ENCODE measurements at places on chromosomes 3 and 15.
A peak's percentile ranks its signal among the peaks of the same experiment; 100 is the strongest.

DNA sequence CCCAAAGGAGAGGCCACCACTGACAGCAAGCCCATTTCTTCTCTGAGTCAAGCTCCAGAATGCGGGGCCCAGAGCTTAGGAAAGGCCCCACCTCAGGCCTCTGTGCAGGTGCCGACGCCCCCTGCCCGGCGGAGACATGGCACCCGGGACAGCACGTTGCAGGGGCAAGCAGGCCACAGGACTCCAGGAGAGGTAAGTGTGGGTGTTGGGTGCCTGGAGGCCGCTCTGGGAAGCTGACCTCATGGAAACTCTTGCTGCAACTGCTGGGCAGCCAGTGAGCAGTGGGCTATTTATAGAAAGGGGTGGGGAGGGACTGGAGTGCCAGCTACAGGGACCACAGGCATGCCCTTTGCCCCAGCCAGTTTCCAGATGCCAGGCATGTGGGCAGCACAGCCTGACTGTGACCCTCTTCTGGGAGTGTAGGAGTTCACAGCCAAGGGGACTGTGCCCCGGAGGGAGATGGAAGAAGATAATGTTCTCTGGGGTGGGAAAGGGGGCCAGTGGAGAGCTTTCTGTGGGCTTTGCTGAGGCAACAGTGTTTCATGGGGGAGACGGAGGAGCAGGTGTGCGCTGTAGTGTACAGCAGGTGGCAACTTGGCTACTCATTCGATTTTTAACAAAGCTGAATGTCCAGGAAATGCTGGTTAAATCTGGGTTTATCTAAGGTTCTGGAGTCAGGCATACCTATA is 23.7 kb downstream of the ALPK3 start:
- DNase-seq = peak; percentile 69

DNA sequence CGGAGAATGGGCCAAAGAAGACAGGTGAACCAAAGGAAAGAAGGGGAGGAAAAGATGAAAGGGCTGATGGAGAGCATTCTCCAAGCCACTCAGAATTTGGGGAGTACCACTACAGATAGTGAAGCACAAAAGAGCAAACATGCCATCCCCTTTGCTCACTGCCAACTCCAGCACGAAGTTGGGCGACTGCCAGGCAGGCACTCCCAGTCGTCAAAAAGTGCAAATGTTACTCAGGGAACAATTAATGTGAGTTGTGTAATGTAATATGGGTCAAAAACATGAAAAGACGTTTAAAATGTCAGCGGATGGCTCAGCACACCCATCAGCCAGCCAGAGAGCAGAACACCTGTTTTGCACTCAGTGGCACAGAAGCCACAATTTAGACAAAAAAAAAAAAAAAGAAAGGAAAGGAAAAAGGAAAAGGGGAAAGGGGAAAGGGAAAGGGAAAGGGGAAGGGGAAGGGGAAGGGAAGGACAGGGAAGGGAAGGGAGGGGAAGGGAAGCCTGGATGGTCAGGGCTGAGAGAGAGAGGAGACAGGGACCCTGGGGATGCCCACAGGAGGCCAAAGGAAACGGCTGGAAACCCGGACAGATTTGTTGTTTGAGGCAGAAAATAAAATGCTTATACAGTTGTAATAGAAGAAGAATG is 82.7 kb downstream of the COL8A1 start:
- DNase-seq = no peak

DNA sequence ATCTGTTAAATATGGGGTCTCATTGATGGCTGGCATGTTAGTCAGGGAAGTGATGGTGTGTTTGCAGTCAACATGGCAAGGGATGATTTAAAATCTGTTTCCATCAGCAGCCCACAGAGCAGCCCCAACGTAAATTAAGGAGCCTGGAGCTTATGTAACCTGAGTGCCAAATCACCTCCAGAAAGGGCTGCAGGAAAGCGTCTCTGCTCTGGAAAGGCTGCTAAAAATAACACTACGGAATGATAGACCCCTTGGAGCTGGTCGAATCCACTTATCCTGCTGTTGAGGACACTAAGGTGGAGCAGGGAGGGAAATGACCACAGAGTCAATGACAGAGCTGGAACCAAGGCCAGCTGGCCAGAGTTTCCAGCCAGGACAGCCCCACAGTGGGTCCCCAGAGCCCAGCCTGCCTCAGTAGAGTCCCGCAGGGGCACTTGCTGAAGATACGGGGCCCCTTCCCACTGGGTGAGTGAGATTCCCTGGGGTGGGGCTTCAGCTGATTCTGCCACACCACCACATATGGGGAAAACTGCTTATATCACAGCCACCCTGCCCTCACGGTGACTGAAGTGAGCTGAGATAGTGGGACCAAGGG is 63.5 kb downstream of the EPHB1 start:
- no peak for DNase-seq

DNA sequence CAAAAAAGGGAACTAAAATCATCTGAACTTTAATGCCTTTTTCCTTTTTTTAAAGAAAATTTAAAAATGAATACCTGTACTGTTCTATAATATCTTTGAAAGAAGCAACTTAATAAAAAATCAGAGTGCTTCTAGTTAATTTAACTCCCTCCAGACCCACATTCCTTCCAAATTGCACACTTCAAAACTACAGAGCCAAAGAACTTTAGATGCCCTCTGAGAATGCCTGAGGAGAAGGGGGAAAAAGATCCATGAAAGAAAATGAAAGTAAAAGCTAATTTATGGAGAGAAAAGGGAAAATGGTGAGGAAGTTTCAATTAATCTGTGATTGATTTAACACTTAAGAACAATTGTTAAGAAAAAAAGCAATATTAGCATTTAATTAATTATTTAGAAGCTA is 1141.6 kb downstream of the IGSF11 start:
- no peak for DNase-seq

DNA sequence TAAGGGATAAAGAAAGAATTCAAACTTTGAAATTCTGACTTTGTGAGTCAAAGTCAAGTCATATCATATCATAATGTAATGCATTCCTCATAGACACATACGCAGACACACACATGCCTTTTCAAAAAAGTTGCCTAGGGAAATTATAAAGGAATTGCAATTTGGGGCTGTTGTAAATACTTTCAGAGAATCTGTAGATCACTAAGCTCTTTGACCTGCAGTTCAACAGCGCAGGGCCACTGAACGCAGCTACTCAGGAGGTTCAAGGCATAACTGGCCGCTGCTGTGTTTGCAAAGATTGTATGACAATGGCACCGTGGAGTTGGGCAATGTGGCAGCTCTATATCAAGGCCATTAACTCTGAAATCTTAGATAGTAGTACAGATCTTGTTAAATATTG is 188.4 kb upstream of the THRB start:
- DNase-seq = no peak

- DNase-seq = no peak
These were observed 145.8 kb upstream of the THRB start for GRCh38 chr3:24640330-24640877.

DNA sequence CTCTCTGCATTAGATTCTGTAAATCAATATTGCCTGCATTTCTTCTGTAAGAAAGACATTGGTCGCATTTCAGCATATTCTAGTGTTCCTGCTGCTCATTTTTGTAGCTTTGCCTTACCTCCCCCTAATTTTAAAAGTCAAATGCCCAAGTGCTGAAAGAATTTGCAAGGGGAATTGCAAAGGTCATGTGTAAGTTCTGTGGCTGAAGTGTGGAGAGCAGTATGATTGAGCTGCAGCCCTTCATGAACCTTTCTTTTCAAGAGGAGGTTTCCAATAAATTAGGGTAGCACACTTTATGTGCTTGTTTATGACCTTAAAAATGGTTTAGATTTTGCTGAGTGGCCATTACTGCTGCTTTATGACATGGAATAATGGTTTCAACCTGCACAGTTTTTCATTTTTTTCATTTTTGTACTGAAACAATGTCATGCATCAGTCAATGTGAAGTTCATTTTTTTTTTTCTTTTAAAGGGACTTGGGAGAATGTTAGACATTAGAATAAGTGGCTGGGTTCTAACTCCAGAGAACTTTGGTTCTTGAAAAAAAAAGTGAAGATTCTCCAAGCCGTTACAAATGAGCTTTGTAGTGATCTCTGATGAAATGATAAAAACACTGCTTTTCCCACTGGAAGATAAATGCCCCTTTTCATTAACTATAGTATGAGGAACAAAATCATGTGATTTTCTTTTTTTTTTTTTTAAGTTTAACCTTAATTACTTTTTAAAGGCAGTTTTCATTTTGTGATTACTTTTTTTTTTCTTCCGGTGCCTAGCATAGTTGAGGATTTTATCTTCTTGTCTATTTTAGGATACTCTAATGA is 99.6 kb downstream of the MITF start:
- DNase-seq = no peak

DNA sequence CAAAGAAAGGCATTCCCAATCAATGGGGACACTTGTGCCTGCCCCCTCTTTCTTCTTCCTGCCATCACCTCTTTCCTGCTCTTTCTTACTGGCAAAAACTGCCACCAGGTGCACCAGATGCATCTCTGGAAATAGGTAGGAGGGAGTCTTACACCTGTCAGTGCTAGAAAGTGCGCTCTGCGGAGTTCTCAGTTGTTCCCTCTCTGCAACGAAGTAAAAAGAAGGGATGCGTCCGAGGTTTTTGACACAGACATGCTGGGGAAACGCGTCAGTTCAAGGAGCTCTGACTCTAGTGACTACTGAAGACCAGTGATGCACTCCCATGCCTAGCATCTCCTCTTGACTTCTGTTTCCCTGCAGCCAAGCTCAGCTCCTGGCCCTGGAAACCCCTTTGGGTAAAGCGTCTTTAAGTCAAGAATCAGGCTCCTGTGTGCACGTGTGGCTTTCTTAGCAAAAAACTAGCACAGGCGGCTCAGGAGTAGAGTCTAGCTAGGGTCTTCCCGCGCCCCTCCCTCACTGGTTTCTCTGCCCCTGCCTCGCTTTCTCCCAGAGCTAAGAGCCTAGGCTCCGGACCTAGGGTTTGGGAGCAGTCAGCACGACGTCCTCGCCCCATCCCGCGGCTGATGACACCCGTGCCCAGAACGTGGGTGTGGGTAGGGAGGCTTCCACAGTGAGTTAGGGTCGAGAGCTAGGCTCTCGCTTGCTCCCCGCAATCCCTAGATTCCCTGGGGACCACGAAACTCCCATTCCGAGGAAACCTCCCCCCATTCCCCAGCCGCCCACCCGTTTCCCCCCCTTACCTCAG is 564 bp upstream of the GRM7 start:
- DNase-seq = no peak

DNA sequence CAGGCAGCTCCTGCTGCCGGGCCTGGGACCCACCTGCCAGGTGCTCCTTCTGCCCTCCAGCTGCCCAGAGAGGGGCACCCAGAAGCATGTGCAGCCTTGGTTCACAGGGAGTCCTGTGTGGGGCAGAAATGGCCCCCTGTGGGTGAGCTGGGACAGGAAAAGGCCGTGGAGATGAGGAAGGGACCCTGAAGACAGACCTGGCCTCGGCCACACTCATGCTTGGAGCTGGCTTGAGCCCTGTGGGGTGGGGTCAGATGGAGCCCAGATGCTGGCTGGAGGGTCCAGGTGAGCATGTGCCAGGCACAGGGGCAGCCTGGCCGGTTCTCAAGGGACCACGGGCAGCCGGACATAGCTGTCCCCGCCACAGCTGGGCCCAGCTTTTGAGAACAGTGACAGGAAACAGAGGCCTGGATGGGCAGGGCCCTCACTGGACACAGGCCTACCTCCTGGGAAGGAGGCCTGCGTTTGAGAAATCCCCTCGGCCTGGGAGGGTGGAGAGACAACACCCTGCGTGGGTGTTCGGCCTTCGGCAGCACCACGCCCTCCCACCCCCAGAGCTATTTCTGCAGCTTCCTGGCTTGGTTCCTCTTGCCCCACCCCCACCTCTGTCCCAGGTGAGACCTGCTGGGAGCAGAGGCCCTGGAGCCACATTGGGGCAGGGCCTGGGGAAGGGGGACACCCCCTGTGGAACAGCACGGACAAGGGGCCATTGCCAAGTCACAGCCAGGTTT is 132.6 kb upstream of the MEF2A start:
- peak; percentile 78 for DNase-seq

DNA sequence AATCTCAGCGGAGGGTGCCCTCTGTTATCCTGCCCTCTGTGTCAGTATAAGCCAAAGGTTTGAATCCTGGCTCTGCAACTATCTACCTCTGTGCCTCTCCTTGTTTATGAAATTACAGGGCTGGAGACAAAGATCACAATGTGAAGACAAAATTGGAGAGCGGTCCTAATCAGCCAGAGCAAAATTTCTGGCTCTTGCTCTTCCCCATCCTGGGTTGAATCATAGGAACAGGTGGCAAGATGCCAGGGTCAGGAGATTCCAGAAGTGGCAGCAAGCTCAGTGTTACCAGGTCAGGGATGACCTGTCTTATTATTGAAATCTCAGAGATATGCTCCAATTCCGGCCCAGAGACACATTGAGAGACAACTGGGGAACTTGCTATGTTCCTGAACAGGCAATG is 2.3 kb upstream of the CCR2 start:
- DNase-seq = no peak
